ENCODE measurements at places on chromosomes 3 and 15. TPM values are rescaled to one million over a fixed set of nuclear protein-coding genes. Genes with fewer than 3 reads are reported as not detected.

The AADACL2 gene
- total RNA-seq = not detected

The ARRDC4 gene
- total RNA-seq = 18.4 TPM

The KLF15 gene
- total RNA-seq = 0.32 TPM

The TASOR gene
- total RNA-seq = 94.1 TPM

The CPN2 gene
- total RNA-seq = not detected

The GOLGA6L9 gene
- total RNA-seq = 1.3 TPM

The SKOR1 gene
- not detected for total RNA-seq

The RTP1 gene
- not detected for total RNA-seq

The CIB1 gene
- total RNA-seq = 19.0 TPM

The EFHB gene
- total RNA-seq = under 0.01 TPM

The AGBL1 gene
- total RNA-seq = not detected

The RYK gene
- 161 TPM for total RNA-seq

The TUSC2 gene
- total RNA-seq = 17.7 TPM

The MYH15 gene
- total RNA-seq = under 0.01 TPM

The ITIH1 gene
- not detected for total RNA-seq

The SLC12A1 gene
- not detected for total RNA-seq

The RASL12 gene
- under 0.01 TPM for total RNA-seq

The GDPGP1 gene
- total RNA-seq = 5.2 TPM

The GMNC gene
- 0.97 TPM for total RNA-seq

The PLS1 gene
- total RNA-seq = 1.6 TPM

The MST1R gene
- 0.32 TPM for total RNA-seq

The GUCA1C gene
- not detected for total RNA-seq

The NANOGP8 gene
- total RNA-seq = 0.32 TPM

The TTC14 gene
- total RNA-seq = 19.0 TPM

The ZDHHC19 gene
- total RNA-seq = not detected

The SPINK8 gene
- total RNA-seq = not detected

The GOLGA6D gene
- not detected for total RNA-seq

The TMEM108 gene
- total RNA-seq = 0.32 TPM

The ABI3BP gene
- total RNA-seq = 4.2 TPM

The BTLA gene
- not detected for total RNA-seq

The SLC27A2 gene
- total RNA-seq = under 0.01 TPM

The LRRC34 gene
- 4.3 TPM for total RNA-seq

The CTXN2 gene
- total RNA-seq = not detected

The GABRG3 gene
- not detected for total RNA-seq

The FETUB gene
- total RNA-seq = not detected

The CPEB1 gene
- total RNA-seq = 7.1 TPM

The OXTR gene
- total RNA-seq = 310 TPM

The SUSD5 gene
- total RNA-seq = 2.2 TPM

The TEX55 gene
- total RNA-seq = not detected

The KLHL6 gene
- not detected for total RNA-seq

The IP6K1 gene
- 45.1 TPM for total RNA-seq

The CLDN18 gene
- total RNA-seq = not detected

The SHC4 gene
- total RNA-seq = 3.5 TPM

The SPESP1 gene
- total RNA-seq = 3.0 TPM

The ADPRH gene
- total RNA-seq = 3.0 TPM

The ST3GAL6 gene
- 5.2 TPM for total RNA-seq

The PRR20G gene
- total RNA-seq = not detected

The STIMATE gene
- total RNA-seq = 12.6 TPM

The RTP3 gene
- total RNA-seq = 0.43 TPM

The GPR171 gene
- not detected for total RNA-seq

The CYB561D2 gene
- total RNA-seq = 22.5 TPM

The CCRL2 gene
- 0.64 TPM for total RNA-seq

Measured in fibroblast of villous mesenchyme (primary cell).